ENCODE measurements at places on chromosomes 1 and 21. TPM values are rescaled to one million over a fixed set of nuclear protein-coding genes. Genes with fewer than 3 reads are reported as not detected.

DNA sequence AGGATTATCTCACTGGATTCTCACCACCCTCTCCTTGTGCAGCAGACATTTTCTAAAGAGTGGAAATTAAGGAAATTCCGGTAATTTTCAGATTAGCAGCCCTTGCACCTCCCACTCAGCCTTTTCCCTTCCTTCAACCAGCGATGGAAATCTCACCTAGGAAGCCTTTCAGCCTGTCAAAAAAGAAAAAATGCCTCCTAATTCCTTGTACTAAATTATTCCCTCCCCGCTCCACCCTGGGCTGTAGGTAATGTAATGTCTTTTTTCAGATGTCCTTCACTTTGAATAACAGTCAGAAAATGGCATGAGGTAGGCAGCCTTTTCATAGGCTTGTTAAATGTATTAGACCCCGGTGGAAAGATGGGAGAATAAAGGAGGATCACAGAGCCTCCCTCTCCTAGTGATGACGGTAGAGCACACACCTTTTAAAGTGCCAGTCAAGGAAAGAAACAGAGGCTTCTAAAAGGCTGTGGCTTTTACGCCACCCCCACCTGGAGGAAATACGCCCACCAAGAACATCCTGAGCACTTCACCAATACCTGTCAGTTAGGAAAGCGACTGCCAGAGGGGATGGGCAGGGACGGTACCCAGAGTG lies 62.8 kb upstream of the NEK2 start:
- H3K27me3 ChIP-seq, result no peaks in the 10 kb centered on the region
- H3K27ac ChIP-seq, result no peak overlapping the region
- no peak overlapping the region for H3K4me3 ChIP-seq
- no peaks in the 10 kb centered on the region for H3K36me3 ChIP-seq

- H3K36me3 ChIP-seq, result no peaks in the 10 kb centered on the region
- H3K27ac ChIP-seq, result peak overlapping the region; percentile 89
- DNase-seq, result peak; percentile 87
- H3K27me3 ChIP-seq, result no peaks in the 10 kb centered on the region
- H3K4me3 ChIP-seq, result no peak overlapping the region
- peaks cover 41% of the 10 kb centered on the region for H3K4me1 ChIP-seq
These were observed 47.8 kb upstream of the ECE1 start for GRCh38 chr1:21337928-21338572.

RCSD1 gene
- total RNA-seq, result 14.8 TPM

CD1B gene
- not detected for total RNA-seq

DNA sequence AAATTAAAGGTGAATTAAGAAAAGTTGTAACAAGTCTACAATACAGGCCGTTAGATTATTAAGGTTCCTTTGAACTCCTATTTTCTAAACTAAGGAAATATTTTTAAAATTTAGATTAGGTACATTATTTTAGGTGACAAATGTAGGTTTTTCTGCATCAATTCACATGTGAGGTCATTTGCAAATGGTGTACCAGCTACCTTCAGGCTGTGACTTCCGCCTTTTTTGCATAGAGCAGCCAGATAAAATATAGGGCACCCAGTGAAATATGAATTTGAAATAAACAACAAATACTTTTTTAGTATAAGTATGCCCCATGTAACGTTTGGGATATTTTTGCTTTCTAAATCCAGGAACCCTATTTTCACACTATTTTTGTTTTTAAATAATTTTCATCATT lies 544.0 kb downstream of the LMO4 start:
- DNase-seq, result no peak
- no peaks in the 10 kb centered on the region for H3K27me3 ChIP-seq
- H3K4me1 ChIP-seq, result no peaks in the 10 kb centered on the region

PODN gene
- total RNA-seq, result 15.3 TPM

DNA sequence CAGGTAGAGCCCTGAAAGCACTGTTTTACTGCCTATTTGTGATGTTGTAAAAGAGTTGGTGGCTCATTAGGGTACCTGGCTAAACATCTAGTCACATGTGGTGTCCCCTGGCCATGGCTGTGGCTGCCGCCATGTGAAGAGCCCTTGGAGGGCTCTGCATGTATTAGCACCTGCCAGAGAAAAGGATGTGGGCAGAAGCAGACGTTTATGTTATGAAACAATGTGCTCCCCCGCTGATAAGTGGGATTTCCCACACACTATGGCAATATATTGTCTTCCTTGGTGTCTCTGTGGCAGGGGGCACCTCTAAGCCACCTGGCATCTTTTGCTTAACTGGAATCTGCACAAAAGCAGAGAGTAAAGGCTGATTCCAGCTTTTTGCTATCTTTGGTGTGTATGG lies 9.6 kb downstream of the TENT5C start:
- H3K4me3 ChIP-seq, result no peak overlapping the region
- DNase-seq, result no peak
- no peaks in the 10 kb centered on the region for H3K27me3 ChIP-seq
- H3K4me1 ChIP-seq, result peaks cover 81% of the 10 kb centered on the region
